ENCODE measurements at places on chromosomes 6 and 20.

GRCh38 chr6:44665143-44665542 lies 277.6 kb downstream of the CDC5L start:
- DNase-seq, result no peak

DNA sequence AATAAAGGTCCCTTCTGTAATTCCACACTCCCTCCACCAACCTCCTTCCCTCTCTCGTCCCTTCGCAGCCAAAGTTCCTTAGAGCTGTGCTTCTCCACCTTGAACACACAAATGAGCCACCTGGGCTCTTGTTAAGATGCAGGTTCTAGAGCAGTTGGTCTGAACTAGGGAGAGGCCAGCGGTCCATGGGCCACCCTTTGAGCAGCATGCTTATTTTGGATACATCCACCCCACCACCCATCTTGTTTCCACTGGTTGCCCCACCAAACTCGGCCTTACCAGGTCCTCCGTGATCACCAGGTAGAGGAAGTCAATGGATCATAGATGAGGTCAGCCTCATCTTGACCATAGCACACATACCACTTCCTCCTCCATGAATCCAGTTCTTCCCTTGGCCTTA lies 7.3 kb upstream of the BPIFA2 start:
- DNase-seq, result no peak

DNA sequence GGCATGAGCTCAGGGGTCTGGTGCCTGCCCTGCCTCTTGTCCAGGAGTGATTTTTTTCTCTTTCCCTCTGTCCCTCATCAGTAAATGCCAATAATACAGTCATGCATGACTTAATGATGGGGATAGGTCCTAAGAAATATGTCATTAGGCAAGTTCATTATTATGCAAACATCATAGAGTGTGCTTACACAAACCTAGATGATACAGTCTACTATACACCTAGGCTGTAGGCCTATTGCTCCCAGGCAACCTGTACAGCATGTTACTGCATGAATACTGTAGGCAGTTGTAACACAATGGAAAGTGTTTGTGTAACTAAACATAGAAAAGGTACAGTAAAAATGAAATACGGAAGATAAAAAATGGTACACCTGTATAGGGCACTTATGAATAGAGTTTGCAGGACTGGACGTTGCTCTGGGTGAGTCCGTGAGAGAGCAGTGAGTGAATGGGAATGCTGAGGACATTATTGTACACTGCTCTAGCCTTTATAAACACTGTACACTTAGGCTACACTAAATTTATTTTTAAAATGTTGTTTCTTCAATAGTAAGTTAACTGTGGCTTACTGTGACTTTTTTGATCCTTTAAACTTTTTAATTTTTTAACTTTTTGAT lies 22.1 kb downstream of the PBOV1 start:
- peak; percentile 48 for DNase-seq

DNA sequence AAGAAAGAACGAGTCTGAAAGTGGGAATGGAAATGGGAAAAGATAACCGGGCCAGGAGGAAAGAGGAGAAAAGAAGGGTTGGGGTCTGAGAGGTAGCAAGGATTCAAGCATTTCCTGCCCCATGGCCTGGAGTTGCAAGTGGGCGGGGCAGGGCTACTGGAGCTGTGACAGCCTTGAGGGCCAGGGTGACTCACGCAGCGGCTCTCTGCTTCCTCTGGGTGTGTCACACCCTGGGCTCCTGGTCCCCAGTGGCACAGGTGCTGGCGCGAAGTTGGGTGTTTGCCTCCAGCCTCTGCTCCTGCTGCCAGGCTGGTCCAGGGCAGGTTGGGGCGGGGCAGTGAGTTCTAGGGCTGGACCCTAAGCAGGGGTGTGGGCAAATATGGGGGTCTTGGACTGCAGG lies 3.3 kb upstream of the ULBP3 start:
- DNase-seq, result peak; percentile 85

GRCh38 chr20:20694591-20694990 lies 17.9 kb downstream of the RALGAPA2 start:
- DNase-seq, result no peak

DNA sequence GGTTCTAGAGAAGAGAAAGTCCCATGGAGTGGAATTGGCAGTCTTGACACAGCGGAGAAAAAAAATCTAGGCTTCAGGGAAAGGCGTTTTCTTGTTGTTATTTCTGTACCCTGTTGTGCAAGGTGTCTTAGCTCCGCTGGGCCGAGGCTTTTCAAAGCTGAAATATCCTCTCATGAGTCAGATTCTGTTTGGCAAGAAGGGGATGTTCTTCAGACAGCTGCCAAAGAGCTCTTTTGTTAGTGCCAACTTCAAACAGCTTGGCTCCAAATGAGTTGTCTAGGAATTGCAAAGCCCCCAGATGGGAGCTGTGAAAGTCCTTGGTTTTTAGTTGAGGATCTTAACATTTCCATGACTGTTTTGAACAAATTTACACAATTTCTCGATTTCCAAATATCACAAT lies 45.6 kb downstream of the LRRN4 start:
- peak; percentile 98 for DNase-seq

- peak; percentile 37 for DNase-seq
Observed at GRCh38 chr6:113642714-113643406, 214.3 kb upstream of the MARCKS start.

DNA sequence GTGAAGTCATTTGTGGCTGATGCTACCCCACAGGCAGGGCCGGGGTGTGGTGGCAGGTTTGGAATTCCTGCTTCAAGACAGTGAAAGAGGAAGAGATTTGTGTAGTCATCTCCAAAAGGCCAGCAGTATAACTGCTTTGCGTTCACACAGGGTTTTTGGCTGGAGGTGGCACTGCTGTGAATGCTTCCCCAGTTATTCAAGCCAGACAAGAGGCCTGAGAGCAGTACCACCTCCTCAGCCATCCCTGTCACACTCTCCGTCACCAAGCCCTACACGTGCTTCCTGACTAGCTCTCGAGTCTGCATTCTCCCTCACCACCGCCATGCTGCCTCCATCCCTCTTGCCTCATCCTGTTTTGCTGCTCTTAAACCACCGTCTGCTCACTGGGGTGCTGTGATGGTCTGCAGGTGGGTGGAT lies 23.9 kb downstream of the ARMC2 start:
- DNase-seq, result no peak

DNA sequence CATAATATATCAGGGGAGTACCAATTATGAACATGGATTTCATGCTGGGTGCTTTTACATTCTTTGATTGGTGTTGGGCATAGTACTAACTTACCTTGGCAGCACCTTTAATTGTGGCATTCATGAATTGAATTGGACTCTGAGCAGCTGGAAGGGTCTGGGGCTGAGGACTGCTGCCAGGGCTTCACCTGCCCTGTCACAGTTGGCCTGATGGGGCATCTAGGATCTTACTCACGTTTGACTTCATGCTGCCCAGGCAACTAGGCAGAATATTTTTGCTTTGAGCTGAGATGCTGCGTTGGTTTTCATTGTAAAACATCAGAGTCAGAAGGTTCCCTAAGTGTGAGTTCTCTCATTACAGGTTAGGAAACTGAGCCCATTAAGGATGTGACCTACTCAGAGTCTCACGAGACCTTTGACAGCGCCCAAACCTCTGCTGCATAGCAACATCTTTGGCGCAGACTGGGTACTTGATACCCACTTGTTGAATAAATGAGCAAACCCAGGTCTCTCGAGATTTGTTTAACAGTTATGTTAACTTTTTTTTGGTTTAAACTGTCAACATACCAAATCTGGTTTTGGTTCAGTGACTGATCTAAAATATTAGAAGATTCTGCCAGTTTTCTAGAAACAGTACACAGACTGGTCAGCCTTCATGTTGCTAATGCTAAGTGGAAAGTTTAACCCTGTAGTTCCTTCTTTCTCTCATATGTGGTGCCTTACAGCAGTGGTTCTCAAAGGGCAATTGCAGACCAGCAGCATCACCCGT lies 104.9 kb downstream of the TCP11 start:
- no peak for DNase-seq

- DNase-seq, result no peak
Observed at GRCh38 chr20:44601236-44601671, 18.9 kb downstream of the PKIG start.

GRCh38 chr6:4603291-4603690 lies 172.9 kb upstream of the CDYL start:
- DNase-seq, result peak; percentile 98

DNA sequence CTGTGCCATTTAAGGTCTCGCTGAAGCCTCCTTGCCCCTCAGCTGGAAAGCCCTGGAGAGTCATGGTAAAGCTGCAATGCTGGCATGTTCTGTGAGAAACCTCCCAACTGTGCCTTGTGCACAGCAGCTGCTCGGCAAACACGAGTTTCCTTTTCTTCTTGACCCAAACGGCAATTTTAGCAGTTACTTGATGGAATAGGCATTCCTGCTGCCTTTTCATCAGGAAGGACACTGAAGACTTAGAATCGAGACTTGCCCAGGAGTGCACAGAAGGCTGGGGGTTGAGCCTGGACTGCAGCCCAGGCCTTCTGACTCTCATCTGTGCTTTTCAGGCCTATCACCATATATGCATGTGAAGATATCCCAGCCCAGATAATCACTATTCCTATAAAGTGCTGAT lies 28.7 kb upstream of the CLDN20 start:
- no peak for DNase-seq

GRCh38 chr20:3925113-3925695 lies 36.0 kb downstream of the PANK2 start:
- no peak for DNase-seq

DNA sequence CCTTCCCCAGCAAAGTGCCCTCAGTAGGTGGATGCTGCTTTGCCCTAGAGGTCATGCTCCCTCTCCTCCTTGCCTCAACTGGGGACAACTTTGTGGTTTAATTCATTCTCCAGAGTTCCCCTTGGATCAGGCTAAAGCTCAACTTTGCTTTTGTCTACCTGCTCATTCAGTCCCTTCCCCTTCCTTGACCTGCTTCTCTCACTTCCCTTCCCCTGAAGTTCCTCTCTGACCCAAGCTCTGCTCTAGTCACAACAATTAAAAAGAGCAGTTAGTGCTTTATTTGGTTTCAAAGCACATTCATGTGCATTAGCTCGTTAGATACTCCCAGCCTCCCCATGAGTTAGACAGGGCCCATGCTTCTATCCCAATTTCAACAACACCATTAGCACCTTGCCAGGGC lies 71.3 kb downstream of the DZANK1 start:
- no peak for DNase-seq

GRCh38 chr6:7108196-7108963 lies 619 bp downstream of the RREB1 start:
- peak; percentile 63 for DNase-seq

DNA sequence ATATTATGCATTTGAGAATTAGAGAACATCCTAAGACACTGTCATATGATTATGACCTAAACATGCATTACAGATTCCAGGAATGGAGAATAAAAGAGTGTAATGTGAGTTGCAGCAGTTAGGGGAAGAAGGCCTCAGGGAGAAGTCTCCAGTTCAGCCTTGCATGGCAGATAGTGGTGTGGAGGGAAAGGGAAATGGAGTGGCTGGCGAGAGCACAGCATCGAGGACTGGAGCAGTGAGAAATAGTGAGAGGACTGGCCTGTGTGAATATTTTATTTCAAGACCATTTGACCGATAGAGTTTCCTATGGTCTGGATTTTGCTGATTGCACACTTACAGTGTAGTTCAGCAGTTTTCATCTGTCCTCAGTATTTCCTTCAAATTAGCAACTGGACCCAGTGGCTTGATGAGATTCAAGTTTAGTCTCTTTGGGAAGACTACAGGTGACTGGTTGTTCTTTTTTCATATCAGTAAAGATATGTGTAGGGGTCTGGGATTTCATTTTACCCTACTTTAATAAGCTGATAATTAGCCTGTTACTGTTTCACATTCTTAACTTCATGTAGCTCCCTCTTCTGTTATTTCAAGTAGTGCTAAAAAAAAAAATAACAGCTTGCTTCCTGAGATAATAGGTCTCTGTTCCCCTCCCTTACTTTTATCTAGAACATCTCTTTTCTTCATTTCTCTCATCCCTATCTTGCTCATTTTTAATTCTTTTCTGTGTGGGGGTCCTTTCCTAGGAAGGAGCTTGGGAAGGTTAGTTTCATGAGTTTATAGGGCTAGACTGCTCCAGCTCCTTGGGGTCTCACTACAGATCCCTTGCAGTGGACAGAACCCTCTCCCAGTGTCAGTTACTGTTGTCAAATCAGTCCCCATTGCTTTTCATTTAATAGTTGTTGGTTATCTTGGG lies 27.9 kb downstream of the BLTP3A start:
- no peak for DNase-seq

DNA sequence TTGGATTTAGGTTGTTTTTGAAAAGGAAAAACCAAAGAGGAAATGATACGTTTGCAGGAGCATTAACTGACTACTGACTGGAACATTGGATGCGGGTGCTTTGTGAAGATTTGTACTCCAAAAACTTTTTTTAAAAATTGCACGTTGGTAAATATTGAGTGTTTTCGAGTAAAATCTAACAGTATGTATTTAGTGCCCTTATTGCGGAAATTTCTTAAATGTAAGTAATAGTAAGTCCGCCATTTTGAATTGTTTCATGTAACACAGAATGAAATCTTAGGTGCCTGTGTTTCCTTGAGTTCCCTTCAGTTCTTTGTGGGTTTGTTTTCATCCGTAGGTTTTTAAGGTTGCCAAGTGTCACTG lies 15.2 kb upstream of the LIN28B start:
- no peak for DNase-seq

DNA sequence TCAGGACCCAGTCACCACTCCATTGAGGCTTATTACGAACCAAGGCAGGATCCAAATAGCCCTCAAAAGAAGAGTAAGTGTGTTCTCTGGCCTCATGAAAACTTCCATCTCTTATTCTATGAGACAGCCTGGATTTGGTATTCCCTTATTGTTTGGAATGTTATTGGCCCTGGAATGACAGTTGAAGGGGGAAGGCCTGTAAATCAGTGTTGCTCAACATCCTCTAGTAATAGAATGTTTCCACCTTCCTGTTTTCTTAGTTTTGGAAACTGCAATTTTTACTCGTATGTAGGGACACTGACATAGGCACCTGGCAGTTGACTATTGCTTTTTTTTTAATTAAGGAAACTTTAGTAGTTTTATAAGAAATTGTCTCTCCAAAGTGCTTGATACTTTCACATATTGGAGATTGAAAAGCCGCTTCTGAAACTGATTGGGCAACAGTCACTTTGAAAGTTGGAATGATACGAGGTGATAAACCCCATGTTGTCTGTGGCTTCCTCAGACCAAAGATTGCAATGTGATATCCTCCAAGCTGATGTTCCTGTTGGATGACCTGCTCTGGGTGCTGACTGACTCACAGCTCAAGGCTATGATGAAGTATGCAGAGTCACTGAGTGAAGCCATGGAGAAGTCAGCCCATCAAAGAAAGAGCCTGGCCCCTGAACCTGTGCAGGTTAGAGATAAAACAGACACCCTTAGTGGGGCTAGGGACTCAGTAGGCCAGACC lies 43.1 kb downstream of the BLTP3A start:
- DNase-seq, result peak; percentile 88

DNA sequence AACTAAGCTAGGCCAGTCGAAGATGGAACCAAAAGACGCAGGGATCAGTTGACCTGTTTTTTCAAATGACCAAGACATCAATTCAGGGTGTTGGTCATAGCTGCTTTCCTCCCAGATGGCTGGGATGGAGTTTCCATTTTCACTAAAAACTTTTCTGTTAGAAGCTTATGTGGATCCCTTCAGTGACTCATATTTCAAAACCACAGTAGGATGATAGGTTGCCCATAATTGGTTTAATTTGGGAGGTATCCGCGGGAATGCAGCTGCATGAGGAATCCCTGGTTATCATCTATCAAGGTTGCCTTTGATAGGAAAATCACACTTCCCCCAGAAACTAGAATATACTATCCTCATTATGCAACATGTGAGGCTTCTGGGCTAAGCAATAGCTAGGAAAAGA lies 150.9 kb upstream of the MLIP start:
- DNase-seq, result no peak
